A549 treated with DMSO at 1 μM for 4 hours (cell line): ENCODE measurements at places on chromosomes 2 and 18. TPM values are rescaled to one million over a fixed set of nuclear protein-coding genes. Genes with fewer than 3 reads are reported as not detected.

The FRZB gene
- total RNA-seq = 0.07 to 0.09 TPM in 2 of 5 replicates, not detected in the others

The PPP1R1C gene
- total RNA-seq = 1.8 to 4.7 TPM (median 2.0 TPM) in 5 replicates

The FAM237A gene
- not detected in 5 replicates for total RNA-seq

The RTP5 gene
- not detected in 5 replicates for total RNA-seq

The REG1B gene
- total RNA-seq = not detected in 5 replicates

The GPR39 gene
- 8.5 to 12.1 TPM (median 11.9 TPM) in 5 replicates for total RNA-seq

The MTA3 gene
- total RNA-seq = 25.8 to 34.5 TPM (median 32.2 TPM) in 5 replicates

The ADD2 gene
- total RNA-seq = 23.1 to 29.2 TPM (median 25.3 TPM) in 5 replicates

The PTPRN gene
- 1.3 to 2.2 TPM (median 1.9 TPM) in 5 replicates for total RNA-seq

The C2orf78 gene
- total RNA-seq = not detected in 5 replicates

The ZAP70 gene
- 0.05 to 0.10 TPM in 2 of 5 replicates, not detected in the others for total RNA-seq

The GCG gene
- not detected in 5 replicates for total RNA-seq

The MC4R gene
- 0.08 TPM in 1 of 5 replicates, not detected in the others for total RNA-seq

The TM4SF20 gene
- 8.0 to 11.5 TPM (median 10.6 TPM) in 5 replicates for total RNA-seq

The RAB6D gene
- total RNA-seq = 0.02 TPM in 1 of 5 replicates, not detected in the others

The RSAD2 gene
- total RNA-seq = 0.15 to 0.62 TPM (median 0.34 TPM) in 5 replicates

The MEP1B gene
- 0.03 to 0.15 TPM (median 0.07 TPM) in 5 replicates for total RNA-seq

The GCFC2 gene
- 12.8 to 20.6 TPM (median 16.7 TPM) in 5 replicates for total RNA-seq

The ZBTB7C gene
- total RNA-seq = 0.03 to 0.11 TPM (median 0.05 TPM) in 5 replicates

The SATB2 gene
- total RNA-seq = 3.3 to 3.9 TPM (median 3.6 TPM) in 5 replicates

The LMAN2L gene
- total RNA-seq = 19.8 to 26.3 TPM (median 25.3 TPM) in 5 replicates
